ENCODE measurements at places on chromosomes 3 and 15.

- no peak for DNase-seq
Measured at GRCh38 chr15:41841131-41841530, 2.5 kb downstream of the PLA2G4B start.

DNA sequence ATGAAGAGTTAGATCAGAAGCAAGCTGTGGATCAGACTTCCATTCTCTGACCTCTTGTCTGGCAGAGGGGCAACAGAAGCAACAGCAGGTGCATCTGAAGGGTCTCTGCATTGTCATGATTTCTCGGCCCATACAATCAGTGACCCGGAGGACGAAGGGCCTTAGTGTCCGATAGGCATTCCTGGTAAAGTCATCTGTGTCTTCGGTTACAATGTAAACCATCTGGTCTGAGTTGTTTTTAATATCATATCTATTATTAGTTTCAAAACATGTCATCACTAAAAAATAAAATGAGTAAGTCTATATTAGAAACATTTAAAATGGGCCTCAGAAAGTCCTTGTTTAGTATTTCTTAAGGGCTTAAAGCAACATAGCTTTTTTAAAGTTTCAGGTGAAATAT is 38.8 kb upstream of the PLOD2 start:
- no peak for DNase-seq

DNA sequence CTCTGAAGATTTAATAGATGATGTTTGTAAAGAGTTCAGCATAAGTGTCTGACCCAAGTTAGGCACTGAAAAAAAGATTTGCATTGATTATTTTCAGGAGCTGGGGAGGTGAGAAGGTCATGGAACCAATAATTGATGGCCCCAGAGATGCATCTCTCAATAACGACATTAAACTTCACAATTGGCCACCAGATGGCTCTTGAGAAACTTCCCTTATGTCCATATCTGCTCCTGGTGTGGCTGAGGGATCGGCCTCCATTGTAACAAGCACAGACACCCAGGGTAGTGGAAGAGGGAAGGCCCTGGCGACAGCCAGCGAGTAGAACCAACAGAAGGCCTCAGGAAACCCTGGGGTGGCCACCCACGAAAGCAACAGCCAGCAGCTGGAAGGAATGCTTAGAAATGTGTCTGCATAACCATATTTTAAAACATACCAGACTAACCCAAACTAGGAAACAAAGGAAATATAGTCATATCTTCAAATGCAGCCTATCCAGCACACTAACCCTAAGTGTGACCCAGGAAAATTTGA is 536.7 kb downstream of the SOX2 start:
- DNase-seq: no peak

GRCh38 chr15:51403072-51403878 is 61.8 kb downstream of the GLDN start:
- DNase-seq: peak; percentile 22

DNA sequence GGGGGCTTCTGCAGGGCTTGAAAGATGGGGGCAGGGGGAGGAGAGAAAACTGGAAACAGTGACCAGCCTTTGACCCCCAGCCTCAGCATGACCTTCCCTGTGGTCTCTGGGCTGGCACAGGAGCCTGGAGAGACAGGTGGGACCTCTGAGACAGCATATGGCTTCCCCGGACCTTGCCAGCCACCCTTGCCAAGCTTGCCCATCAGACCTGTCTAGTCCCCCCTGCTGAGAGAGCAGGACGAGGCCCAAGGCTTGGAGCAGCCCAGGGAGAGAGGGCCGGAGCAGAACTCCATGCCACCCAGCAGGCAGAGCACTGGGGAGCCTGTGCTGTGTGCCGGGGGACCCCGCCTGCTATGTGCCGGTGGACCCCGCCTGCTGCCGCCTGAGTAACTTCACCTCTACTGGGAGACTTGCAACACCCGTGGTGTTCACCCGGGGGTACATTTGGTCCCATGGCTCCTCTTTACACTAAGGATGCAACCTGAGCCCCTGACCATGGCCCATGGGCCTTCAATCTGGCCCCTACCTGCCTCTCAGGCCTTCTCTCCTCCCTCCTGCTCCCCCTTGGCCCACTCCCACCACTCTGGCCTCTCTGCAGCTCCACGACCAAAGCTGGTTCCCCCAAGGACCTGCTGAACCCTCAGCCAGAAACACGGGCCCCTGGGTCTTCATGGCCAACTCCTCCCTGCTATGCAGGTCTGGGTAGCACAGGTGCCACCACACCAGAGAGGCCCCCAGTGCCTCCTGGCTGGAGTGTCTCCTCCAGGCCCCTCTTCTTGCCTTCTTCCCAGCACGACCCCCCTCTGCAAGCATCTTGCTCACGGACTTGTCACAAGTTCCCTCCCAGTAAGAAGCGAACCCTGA is 21.1 kb upstream of the SLC41A3 start:
- no peak for DNase-seq

DNA sequence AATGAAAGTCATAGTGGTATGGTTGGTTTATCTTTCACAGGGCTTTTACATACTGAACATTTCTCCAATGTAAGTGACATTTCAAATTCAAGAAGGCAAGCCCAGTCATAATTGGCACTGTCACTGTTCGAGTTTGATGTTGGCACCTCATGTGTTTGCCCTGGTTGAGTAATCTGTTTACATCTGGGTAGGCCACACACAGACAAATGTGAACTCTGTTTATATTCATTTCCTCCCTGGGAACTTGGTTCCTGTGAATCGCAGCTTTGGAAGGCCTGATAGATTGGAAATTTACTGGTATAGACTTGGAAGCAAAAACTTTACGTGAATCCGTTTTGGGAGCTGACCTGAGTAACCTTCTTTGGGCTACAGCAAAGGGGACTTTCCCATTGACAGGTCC is 395.2 kb upstream of the AZI2 start:
- DNase-seq: no peak

DNA sequence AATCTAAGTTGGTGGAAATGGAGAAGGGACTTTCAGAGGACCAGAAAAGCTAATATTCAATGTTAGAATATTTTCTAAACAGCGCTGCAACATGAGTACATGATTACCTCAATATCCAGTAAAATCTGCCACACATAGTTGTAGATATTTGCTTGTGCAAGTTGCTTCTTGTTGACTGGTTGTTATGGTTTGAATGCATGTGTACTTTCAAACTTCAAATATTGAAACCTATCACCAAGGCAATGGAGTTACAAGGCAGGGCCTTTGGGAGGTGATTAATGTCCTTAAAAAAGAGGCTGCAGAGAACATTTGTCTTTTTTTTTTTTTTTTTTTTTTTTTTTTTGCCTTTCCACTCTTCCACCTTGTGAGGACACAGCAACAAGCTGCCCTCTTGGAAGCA is 49.9 kb downstream of the TMCO5A start:
- no peak for DNase-seq

- DNase-seq: no peak
Measured at GRCh38 chr15:59434481-59434880, 3.5 kb upstream of the FAM81A start.

- no peak for DNase-seq
Measured at GRCh38 chr3:109943181-109943580, 605.8 kb upstream of the DPPA4 start.

GRCh38 chr15:33768670-33769190 is 199.6 kb upstream of the CHRM5 start:
- no peak for DNase-seq

GRCh38 chr3:14757153-14757700 is 61.5 kb upstream of the FGD5 start:
- no peak for DNase-seq

GRCh38 chr15:62888623-62889022 is 153.9 kb upstream of the TPM1 start:
- DNase-seq: no peak

DNA sequence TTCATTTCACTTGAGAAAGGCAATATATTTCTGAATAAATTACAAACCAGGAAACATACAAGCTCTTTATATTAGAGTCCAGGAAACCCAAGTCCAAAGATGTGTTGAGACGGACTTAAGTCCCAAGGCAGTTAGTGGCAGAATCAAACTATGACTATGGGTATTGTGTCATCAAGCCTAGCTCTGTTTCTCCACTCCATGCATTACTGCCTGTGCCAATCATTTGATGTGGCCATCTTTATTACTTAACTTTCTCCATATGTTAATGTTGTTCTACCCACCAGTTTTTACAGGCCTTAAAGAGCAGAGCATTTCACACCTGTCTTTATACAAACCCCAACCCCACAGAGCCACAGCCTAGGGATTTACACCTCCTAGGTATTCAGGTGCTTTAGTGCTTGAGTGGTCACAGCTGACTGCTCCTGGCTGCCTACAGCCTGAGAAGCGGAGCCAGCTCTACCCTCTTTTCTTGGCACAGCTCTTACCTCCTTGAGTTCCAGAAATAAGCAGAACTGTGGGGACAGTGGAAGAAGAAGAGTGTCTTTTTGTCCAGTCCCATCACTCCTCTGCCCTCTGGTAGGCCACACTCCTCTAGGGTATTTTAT is 92.1 kb downstream of the DTWD1 start:
- DNase-seq: no peak

DNA sequence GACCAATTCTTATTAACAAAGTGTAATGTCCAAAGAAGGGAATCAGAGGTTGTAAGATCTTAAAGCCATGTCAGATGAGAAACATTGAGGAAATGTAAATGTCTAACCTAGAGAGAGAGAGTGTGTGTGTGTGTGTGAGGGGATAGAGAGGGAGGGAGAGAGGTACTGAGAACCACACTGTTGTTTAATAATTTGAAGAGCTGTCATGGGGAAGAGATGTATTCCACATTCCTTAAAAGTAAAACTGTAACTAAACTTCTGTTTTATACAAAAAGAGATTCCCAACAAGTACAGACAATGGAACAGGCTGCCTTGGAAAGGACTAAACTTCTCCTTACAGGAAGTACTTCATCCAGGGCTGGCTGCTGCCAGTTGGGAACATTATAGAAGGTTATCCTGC is 68.9 kb upstream of the BOC start:
- no peak for DNase-seq

- DNase-seq: no peak
Measured at GRCh38 chr3:48275287-48276027, 34.6 kb downstream of the ZNF589 start.

DNA sequence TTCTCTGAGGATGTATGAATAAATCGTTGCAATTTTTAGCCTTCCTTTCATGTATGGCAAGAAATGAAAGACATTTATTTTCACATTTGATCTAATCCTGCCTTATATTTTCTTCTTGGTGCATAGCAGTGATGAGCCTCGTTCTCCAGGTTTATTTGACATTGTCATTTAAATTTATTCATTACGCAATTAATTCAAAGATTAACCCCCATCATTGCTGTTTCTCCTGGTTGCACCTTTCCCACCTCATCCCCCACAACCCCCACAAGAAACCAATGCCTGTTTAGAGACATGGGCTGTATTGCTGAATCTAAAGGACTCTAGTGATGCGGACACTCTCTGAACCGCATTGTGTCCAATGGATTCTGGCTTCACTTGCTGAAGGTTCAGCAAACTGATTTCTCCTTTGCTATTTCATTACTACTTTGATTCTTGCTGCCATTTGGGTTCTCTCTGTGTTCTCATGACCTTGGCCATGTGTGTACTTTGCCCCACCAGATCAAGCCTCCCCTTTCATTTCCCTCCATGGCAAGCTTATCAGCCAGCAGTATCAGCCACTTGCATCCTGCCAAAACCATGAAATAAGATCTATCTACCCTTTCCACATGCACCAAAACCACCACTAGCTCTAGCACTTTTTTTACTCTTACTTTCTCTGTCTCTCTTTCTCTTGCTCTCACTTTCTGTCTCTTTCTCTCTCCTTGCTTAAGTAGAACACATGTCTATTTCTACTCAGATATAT is 382.7 kb downstream of the GBE1 start:
- DNase-seq: no peak

Data from non-pigmented ciliary epithelial cell (primary cell).